ENCODE measurements at places on chromosomes 4 and X. TPM values are rescaled to one million over a fixed set of nuclear protein-coding genes. Genes with fewer than 3 reads are reported as not detected.

The TMEM47 gene
- total RNA-seq, result not detected

The ZFYVE28 gene
- total RNA-seq, result 6.1 TPM

The NXF2B gene
- not detected for total RNA-seq

The MID1IP1 gene
- total RNA-seq, result 67.5 TPM

The CT55 gene
- total RNA-seq, result not detected

The CAPN6 gene
- total RNA-seq, result not detected

The PCDH11X gene
- not detected for total RNA-seq

The KDR gene
- total RNA-seq, result not detected

The IL9R gene
- 66.8 TPM for total RNA-seq

The XAGE1A gene
- total RNA-seq, result not detected

The CFP gene
- 13.1 TPM for total RNA-seq

The FAM149A gene
- total RNA-seq, result 0.66 TPM
